ENCODE measurements at places on chromosomes 6 and 20. TPM values are rescaled to one million over a fixed set of nuclear protein-coding genes. Genes with fewer than 3 reads are reported as not detected.

The SLC26A8 gene
- polyA plus RNA-seq: 0.61 TPM

The EYA4 gene
- 8.7 TPM for polyA plus RNA-seq

The ZFP57 gene
- 0.68 TPM for polyA plus RNA-seq

The NOTCH4 gene
- polyA plus RNA-seq: 56.7 TPM

The CRISP3 gene
- 0.39 TPM for polyA plus RNA-seq

The SLC17A1 gene
- polyA plus RNA-seq: not detected

The PERP gene
- polyA plus RNA-seq: 28.0 TPM

The PLTP gene
- polyA plus RNA-seq: 42.6 TPM

The TPD52L1 gene
- polyA plus RNA-seq: 77.5 TPM

The LY6G5C gene
- 3.6 TPM for polyA plus RNA-seq

The SLC24A3 gene
- 8.7 TPM for polyA plus RNA-seq

The NRN1 gene
- 9.6 TPM for polyA plus RNA-seq

The PRND gene
- 18.4 TPM for polyA plus RNA-seq

The SPATS1 gene
- polyA plus RNA-seq: not detected

The DUSP15 gene
- polyA plus RNA-seq: 10.3 TPM

The BPIFA1 gene
- polyA plus RNA-seq: not detected

The DDX39B gene
- polyA plus RNA-seq: 670 TPM

The MCHR2 gene
- not detected for polyA plus RNA-seq

The FOXS1 gene
- 6.9 TPM for polyA plus RNA-seq

The GMEB2 gene
- polyA plus RNA-seq: 12.4 TPM

The RNASET2 gene
- 38.1 TPM for polyA plus RNA-seq

The BIRC7 gene
- not detected for polyA plus RNA-seq

The ULBP1 gene
- polyA plus RNA-seq: 4.8 TPM

The SCUBE3 gene
- 3.5 TPM for polyA plus RNA-seq

The FGD2 gene
- 4.7 TPM for polyA plus RNA-seq
